ENCODE measurements at places on chromosomes 16 and 17.

DNA sequence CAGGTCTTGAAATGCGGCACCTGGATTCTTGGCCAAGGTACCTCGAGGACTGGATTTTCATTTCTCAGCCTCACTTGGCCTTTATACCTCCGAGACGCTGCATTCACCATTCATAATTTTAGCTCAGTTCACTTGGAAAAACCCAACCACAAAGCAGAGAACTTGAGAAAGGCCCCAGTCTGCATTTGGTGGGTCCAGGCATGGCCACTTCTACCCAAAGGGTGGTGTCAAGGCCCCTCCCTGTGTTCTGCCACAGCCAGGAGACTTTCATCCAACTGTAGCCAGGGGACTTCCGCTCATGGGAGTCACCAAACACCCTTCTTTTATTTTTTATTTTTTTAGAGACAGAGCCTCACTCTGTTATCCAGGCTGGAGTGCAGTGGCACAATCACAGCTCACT lies 14.7 kb upstream of the TVP23A start:
- no peak for DNase-seq

DNA sequence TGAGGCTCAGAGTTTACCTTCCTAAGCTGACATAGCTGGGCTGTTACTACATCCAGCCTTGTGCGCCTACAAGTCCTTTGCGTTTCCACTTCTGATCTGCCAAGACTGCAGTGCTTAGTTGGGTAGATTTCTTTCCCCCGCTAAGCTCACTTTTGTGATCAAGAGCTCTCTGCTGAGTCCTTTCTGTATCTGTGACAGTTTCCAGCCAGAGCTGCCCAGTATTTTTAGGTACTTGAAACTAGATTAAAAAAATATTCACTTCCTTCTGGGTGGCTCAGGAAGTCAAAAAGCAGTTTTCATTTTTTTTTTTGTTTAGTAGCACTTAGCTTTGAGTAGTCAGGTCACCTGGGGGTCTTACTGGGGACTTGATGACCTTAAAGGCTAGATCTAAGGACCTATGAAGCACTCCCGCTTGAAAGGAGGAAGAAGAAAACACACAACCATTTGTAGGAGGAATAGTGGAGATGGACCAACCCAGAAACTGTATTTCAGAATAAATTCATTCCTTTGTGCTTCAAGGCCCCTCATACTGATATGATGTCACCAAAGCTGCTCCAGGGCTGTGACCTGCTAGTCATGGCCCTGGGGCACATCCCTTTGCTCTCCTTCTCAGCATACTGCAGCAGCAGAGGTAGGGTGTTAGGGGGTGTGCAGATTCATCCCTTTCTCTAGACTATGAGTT lies 75.6 kb upstream of the HNF1B start:
- no peak for DNase-seq

DNA sequence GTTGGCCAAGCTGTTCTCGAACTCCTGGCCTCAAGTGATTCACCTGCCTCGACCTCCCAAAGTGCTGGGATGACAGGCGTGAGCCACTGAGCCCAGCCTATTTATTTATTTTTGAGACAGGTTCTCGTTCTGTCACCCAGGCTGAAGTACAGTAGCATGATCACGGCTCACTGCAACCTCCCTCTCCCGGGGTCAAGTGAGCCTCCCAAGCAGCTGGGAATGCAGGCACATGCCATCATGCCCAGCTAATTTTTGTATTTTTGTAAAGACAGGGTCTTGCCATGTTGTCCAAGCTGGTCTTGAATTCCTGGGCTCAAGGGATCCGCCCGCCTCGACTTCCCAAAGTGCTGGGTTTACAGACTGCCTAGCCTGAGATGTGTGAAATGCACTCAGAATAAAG lies 10.2 kb upstream of the SEC14L1 start:
- DNase-seq: no peak

DNA sequence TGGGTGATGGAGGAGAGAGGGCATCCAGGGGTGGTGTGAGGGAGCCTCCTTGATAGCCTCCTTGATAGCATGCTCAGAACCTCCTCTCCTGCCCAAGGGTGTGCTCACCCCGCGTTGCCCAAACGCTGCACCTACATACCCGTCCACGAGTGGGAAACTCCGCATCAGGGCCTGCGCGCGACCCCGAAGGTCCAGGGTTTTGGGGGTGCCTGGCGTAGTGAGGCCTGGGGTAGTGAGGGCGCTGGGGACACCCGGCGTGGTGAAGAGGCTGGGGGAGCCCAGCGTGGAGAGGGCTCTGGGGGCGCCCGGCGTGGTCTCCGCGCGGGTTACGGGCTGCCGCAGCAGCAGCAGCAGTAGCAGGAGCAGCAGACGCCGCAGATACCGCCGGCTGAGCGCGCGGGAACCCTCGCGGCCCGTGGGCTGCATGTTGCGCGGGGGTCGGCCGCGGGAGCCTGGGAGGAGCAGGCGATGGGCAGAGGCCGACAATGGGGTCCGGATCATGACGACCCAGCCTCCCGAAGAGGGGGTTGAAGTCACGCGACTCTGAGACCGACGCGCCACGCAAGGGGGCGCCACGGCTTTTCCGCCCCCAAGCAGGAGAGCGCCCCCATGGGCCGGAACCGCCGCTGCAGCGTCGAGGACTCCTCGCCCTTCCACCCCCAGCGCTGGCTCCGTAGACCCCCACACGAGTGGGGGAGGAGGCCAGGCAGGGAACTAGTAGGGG lies at the start of gene DPEP3:
TSS of gene DPEP3 (minus strand) at position 545 of the 724 bp plus-strand sequence. CDS start at position 426, 119 bp downstream.
- DNase-seq: no peak

GRCh38 chr17:81676906-81677305 lies 6.7 kb downstream of the ARL16 start:
- DNase-seq: no peak

- no peak for DNase-seq
Measured at GRCh38 chr16:28181515-28181914, 30.2 kb downstream of the XPO6 start.

- no peak for DNase-seq
Measured at GRCh38 chr16:56225017-56225742, 33.9 kb downstream of the GNAO1 start.

DNA sequence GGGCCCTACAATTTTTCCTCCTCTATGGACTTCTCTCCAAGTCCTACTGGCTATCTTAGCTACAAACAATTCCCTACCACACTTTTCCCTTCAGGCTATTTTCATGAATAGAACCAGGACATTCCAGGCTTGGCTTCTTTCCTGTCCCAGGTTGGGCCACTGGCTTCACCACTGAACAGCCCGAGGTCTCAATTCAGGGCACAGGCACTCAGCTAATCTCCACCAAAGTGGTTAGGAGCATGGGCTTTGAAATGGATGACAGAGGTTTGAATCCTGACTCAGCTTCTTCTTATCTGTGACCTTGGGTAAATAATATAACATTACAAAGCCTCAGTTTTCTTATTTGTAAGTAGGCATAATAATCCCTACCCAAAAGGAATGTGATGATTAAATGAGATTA lies 50.9 kb upstream of the ZNF629 start:
- DNase-seq: no peak

DNA sequence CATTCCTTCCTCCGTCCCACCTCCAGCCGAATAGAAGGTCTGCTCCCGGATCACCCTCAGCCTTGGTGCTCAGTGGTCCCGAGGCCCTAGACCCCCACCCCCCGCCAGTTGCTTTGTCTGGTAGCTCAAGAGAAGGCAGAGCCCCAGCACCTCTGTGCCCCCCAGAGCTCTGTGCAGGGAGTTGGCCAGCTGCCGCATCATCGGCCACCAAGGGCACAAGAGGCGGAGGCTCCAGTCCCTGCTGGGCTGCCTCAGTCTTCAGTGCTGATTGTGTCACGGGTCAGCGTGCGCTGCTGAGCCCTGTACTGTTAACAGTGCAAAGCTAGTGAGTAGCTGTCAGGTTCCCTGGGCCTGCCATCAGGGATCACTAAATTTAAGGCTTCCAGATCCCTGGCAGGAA lies 22.2 kb upstream of the DRG2 start:
- no peak for DNase-seq

DNA sequence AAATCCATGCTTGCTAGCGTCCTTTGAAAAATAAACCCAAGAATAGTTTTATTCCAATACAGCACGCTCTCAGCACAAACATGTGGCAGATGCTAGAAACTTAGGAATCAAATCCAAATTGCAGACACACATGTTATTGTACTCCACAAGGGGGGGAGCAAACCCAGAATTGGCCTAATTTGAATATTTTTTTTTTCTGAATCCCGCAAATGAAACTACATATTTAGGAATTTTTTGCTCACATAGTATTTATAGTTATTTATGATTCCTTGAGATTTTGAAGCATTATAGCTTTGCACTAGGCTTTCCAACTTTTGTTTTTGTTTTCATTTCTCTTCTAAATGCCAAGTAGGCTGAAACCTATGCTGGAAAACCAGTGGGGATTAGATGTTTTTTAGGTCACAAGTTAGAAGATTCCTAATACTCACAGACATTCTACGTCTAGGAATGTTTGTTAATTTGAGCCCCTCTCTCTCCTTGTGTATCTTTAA lies 59.3 kb upstream of the CDH11 start:
- no peak for DNase-seq

GRCh38 chr17:49512296-49513043 lies 17.4 kb downstream of the NGFR start:
- no peak for DNase-seq

DNA sequence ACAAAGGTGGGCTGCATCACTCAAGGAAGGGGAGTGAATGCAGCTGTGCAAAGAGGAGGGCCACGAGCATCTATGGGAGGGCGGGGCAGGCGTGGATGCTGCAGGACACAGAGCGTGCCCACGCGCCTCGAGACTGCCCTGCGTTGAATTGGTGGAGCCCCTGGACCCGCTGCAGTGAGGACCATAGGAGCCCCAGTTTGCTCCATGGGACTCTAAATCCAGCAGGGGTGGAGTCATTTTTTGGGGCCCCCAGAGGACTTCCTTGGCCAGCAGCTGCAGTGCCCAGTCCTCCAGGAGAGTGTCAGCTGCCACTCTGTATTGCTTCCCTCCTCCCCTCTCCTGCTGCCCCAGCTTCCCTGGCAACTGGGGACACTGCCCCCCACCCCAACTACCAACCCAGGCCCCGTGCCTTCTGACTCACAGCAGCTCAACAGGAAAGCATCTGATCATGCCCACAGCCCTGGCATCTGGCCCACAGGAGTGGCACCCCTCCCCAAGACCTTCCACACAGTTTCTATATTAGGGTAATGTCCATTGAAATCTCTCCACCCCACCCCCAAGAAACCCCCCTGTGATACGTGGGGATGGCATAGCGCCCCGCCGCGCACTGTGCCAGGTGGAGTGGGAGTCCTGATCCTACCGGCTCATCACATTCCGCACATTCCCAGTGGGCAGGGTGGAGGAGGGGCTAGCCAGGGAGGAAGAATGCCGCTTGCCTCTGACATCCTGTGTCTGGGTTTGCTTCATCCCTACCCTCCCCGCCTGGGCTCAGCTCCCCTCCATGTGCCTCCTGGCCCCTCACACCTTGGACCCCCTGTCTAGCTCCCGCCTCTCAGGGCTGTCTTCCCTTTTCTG lies 27.8 kb upstream of the ITGA3 start:
- DNase-seq: no peak

GRCh38 chr17:4420692-4421131 lies 13.0 kb upstream of the SPNS3 start:
- peak; percentile 76 for DNase-seq

DNA sequence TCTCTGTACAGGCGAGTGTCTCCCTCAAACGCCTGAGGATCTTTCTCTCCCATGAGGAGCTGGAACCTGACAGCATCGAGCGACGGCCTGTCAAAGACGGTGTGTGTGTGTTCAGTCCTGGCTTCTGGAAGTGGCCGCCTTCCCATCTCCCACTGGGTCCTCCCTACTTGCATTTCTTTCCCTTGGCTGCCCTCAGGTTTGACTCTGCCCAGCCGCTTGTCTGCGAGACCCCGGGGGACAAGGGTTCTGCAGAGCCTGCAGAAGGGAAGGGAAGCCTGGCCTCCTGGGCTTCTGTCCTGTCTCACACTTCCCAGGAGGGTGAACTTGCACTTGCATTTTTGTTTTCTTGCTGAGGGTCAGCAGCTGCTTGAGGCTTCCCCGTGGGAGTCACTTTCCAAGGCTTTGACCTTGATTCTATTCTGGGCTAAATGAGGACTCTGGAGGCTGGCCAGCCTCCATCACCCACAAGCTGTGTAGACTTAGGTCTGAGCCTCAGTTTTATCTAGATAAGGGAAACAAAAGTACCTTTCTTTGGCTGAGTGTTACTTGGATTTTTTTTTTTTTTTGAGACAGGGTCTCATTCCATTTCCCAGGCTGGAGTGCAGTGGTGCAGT lies 122.3 kb downstream of the ABCC1 start:
- no peak for DNase-seq

DNA sequence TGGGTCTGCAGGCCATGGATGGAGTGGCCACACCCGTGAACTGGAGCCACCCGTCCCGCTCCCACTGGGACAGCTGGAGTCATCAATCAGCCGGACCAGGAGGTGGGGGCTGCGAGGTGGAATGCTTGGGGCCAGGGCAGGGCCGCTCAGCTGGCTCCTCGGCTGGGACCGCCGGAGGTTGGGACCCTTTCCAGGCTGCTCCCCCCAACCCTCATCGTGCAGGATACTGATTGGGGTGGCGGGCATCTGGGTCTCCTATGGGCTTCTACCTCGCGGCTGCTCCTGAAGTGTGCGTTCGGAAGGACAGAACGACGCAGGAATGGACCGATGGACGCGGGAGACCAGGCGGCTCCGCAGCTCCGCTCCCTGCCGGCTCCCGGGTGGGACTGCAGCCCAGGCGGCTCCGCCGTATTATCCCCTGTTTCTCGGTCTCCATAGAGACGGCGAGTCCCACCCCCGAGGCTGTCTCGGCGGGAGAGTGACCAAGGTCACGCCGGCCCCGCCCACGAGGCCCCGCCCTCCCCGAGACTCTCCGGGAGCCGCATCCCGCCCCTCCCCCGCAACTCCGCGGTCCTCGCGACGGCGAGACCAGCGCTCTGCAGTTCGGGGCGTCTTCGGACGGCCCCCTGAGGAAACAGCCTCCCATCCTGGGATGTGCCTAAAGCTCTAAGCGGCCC lies at the start of gene TPPP3:
TSS of gene TPPP3 (minus strand) at position 388 of the 677 bp plus-strand sequence. CDS start 2,387 bp downstream, outside the sequence.
- DNase-seq: peak; percentile 56

Data from CD4-positive, alpha-beta T cell treated with Interleukin-2 at 100 ng/mL for 4 hours (primary cell).